ENCODE measurements at places on chromosomes 6 and 20.

DNA sequence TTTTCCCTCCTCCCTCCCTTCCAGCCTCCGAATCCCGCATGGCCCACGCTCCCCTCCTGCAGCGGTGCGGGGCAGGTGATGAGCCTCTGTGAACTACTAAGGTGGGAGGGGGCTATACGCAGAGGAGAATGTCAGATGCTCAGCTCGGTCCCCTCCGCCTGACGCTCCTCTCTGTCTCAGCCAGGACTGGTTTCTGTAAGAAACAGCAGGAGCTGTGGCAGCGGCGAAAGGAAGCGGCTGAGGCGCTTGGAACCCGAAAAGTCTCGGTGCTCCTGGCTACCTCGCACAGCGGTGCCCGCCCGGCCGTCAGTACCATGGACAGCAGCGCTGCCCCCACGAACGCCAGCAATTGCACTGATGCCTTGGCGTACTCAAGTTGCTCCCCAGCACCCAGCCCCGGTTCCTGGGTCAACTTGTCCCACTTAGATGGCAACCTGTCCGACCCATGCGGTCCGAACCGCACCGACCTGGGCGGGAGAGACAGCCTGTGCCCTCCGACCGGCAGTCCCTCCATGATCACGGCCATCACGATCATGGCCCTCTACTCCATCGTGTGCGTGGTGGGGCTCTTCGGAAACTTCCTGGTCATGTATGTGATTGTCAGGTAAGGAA lies at the start of gene OPRM1:
Gene OPRM1, plus strand, starts transcription at position 10 of the 612 bp plus-strand sequence. Its CDS starts 305 bp downstream, at position 315.
- DNase-seq = no peak

DNA sequence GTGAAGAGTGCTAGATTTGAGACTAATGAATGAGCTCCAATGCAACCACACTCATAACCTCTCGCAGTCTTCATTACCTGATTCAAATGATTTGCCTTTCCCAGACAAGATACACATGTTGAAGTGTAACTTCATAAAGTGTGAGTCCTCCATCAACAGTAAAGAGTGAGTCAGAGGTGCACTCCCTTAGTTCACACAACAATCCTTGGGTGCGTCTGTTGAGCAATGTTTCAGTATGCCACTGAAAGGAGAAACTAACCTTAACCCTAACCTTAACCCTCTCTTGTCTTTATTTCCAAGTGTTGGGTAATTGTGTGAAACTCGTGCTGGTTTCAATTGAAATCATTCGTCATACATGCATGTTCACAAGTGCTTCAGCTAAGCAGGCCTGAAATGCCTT lies 21.0 kb upstream of the RIN2 start:
- DNase-seq = peak; percentile 89

DNA sequence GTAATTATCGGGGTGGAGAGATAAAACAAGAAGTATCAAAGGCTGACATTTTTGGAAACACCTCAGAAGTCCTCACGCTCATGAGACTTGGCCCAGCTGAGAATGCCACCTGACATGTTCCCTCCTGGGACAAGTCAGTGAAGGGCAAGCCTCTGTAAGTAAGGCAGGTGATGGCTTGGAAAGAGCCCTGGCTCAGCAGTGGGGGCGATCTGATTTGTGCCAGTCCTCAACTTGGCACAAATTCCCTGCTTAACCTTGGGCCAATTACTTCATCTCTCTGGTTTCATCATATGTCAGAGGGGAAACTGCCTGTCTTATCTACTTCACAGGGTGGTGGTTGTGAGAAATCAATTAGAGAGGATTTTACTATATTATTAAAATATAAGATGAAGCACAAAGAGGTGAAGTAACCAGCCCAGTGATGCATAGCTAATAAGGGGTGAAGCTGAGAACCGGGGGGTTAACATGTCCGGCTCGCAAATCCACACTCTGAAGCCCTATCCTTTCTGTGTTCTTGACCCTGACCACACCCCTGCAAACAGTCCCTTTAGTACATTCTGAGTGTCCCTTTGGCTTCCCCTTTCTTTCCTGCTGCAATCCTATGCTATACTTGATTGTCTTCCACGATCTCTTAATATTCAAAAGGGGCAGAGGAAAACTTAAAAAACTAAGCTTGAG lies 8.8 kb upstream of the MOCS1 start:
- no peak for DNase-seq

GRCh38 chr6:34568341-34569201 lies 12.4 kb upstream of the SPDEF start:
- DNase-seq = no peak

DNA sequence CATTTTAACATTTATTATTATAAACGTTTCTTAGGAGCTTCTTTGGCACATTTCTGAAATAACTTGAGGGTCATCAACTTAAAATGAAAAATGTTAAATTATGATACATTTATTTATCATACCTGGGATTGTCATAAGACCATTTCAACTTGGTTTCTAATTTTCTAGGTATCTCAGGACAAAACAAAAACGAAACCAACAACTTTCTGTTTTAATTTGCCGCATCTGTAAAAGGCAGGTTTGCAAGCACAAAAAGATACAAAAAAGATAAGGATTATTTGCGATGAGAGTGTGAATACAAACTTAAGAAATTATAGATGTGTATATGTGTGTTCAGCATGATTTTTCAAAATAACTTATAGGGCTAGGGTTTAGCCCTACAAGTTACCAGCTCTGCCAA lies 395.0 kb upstream of the RUNX2 start:
- no peak for DNase-seq

DNA sequence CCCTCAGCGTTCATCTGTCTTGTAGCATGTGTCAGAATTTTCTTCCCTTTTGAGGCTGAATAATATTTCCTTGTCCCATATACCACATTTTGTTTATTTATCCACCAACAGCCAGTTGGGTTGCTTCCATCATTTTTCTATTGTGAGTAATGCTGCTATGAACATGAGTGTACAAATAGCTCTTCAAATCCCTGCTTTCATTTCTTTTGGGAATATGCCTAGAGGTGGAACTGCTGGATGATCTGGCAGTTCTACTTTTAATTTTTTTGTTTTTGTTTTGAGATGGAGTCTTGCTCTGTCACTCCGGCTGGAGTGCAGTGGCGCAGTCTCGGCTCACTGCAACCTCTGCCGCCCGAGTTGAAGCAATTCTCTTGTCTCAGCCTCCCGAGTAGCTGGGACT lies 64.7 kb downstream of the SASH1 start:
- no peak for DNase-seq

DNA sequence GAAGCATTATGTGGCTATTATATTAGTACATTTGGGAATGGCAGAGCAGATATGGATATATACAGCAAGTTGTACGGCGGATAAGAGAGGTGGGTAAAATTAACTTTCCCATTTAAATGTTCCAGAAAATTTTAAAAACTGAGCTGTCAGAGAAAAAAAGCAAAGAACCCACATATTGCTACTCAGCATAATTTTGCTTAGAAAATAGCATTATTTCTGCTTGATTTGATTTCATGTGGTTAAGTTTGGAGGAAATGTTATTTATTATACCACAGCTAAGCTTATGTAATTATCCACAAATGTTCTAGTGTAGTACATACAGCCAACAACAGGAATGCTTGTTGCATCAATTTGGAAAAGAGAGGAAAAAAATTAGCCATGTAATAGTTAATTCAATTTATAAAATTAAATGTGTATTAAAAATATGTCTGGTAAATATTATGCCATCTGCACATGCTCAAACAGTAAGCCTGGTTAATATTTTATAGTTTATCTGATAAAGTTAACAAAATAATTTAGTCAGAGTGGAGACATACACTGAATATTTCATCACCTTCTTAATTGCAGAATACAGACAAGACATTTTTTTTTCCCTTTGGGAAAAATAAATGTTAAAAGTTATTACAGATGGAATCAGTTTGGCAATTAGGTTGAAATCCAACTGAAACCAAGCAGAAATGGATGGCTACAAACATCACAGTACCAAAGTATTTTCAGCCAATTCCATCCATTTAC lies 172.1 kb upstream of the ID4 start:
- no peak for DNase-seq

DNA sequence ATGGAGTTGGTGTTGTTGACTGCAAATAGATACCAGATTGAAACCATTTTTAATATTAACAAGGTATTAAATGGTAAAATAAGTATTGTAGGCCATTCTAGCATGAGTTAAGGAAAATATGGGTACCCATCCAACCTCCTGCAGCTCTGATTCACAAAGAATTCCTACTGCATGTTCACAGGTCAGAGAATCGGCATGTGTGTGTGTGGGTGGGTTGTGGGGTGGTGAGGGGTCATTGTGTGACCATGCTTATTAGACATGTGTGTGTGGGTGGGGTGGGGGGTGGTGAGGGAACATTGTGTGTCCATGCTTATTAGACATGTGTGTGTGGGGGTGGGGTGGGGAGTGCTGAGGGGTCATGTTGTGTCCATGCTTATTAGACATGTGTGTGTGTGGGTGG lies 3.2 kb downstream of the IYD start:
- DNase-seq = no peak

- no peak for DNase-seq
Observed at GRCh38 chr6:24547243-24547642, 52.5 kb downstream of the ALDH5A1 start.

DNA sequence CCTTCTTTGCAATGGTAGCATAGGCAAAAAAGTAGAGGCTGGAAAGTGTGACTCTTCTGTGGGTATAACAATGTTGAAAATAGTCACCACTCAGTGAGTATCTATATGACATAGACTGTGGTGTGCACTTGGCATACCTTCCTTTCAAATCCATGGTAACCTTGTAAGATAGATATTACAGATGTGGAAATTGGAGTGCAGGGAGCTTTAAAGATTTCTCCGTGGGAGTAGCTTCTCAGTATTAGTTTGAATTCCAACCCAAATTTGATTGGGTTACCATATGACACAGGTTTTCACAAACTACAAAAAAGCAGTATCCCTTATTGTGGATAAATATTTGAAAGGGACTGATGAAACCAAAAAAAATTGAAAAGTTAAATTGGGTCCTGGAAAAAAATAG lies 163.8 kb downstream of the CLVS2 start:
- DNase-seq = no peak

DNA sequence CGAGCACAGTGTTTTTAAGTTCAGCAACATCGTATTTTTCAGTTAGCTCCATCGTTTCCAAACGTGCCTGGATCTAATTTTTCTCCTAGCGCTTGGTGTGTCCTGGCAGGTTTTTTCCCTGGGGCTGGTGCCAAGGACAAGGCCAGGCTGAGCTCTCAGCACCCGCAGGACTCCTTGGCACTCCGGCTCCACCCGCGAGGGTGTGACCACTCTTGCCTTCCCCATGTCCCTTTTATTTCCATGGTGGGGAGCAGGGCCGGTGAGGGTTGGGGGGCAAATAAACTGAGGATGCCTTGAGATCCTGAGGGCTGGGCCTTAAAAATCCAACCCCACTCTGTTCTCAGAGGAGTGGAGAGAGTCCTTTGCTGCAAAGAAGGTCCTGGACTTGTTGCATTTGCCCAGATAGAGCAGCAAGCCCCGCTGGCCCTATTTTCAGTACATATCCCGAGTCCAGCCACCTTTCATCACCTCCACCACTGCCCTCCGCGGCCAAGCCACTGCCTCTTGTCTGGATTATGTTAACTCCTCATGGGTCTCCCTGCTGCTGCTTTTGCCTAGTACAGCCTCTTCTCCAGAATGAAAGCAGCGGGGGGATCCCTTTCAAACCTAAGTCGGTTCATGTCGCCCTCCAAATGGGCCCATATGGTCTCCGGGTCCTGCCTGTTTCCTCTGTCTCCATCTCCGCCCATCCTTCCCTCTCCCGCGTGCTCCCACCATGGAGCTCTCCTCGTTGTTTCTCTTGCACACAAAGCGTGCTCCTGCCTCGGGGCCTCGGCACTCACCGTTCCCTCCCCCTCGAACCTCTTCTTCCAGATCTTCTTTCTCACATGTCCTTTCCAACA lies 4.5 kb upstream of the RAB44 start:
- no peak for DNase-seq

GRCh38 chr6:107982486-107982885 lies 24.5 kb upstream of the SEC63 start:
- no peak for DNase-seq

DNA sequence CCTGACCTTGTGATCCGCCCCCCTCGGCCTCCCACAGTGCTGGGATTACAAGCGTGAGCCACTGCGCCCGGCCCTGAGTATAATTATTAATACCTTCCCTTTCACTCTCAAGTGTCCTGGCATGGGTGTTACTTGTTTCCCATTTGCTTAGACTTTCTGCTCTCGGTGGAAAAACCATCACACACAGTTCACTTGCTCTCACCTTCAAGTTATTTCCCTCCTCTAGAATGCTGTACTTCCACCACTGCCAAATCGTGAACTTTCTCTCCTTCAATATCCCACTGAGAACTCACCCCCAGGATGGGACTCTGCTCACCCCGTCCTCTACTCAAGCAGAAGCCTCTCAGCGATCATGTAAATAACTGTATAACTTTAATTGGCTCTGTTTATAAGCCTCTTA lies 4.6 kb upstream of the HIVEP1 start:
- DNase-seq = no peak

DNA sequence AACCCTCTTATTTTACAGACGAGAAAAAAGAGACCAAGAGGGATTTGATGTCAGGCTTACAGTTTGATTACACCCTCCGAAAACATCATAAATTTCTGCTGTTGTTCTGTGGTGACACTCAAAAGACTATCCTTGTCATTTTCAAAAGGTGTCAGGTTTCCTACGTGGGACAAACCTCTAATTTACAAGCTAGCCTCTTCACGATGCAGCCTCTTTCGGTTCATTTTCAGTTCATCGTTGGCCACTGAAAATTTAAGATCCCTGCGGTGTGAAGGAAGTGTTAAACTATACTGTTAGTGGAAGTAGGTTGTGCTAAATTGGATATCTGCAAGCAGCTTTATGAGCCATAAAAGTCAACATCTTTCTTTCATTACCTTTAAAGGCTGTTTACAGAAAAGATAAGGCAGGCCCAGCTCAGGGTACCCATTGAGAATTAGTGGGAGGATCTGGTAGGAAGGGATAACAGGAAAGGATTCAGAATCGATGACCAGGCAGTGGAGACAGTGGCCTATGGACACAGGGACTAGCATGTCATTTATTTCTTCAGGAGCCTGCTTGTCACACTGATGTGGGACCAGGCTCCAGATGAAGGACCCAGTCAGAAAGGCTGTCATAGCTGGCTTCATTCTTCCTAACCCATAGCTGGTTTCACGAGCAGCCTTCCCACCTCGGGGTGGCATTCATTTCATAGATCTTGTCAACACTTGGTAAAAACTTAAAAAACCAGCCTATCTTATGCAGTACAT lies 329.1 kb upstream of the SOX4 start:
- no peak for DNase-seq

GRCh38 chr20:38799203-38799602 lies 6.3 kb upstream of the PPP1R16B start:
- peak; percentile 47 for DNase-seq

DNA sequence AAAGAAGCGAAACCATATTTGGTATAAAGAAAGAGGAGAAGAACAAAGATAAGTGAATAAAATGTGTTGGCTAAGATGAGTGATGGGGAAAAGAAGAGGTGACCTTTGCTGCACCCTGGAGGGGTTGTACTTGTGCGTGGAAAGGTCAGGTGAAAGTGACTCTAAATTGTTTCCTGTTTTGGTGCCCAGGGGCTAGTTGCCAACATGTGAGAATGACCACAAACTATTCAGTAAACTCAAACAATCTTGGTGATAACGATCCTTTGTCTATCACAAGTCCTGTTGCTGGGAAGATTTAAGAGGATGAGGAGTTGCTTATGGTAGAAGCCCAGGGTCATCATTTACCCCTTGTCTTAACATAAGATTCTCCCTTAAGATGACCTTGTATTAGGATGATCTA lies 57.9 kb downstream of the ADGRF5 start:
- DNase-seq = no peak
